PC-9 (cell line): ENCODE measurements at places on chromosomes 1 and 21.

DNA sequence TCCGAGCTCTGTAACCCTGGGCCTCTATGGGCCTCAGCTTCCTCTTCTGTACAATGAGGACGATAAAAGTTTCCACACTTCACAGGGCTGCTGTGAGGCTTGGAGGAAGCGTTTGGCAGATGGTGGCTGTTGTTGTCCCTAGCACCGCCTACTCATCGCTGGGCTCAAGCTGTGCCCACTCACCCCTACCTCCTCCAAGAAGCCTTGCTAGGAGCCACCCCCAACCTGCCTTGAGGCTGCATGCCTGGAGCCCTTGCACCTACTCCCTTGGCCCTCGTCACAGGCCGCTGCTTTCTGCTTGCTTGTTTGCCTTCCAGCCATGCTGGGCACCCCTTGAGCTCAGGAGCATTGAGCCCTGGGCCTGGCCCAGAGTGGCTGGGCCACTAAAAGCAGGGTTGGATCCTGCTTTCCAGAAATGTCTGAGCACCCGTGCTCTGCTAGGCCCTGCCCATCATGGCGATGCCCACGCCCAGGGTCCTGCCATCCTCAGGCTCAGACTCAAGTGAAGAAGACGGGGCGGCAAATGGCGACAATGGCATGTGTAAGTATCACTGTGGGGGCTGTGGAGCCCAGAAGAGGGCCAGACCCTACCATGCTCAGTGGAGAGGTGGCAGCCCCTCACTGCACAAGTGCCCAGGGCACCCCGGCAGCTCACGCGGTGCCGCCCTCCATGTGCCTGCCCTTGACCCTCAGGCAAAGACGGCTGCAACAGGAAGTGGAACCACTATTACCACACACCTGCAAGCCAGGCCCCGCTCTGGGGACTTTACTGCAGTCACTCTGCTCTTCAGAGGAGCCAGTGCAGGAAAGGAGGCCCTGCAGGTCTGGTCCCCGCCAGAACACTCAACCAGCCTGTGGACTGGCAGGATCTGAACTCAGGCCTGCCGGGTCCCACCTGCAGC is 9.5 kb downstream of the SH3BGRL3 start:
- DNase-seq: no peak

DNA sequence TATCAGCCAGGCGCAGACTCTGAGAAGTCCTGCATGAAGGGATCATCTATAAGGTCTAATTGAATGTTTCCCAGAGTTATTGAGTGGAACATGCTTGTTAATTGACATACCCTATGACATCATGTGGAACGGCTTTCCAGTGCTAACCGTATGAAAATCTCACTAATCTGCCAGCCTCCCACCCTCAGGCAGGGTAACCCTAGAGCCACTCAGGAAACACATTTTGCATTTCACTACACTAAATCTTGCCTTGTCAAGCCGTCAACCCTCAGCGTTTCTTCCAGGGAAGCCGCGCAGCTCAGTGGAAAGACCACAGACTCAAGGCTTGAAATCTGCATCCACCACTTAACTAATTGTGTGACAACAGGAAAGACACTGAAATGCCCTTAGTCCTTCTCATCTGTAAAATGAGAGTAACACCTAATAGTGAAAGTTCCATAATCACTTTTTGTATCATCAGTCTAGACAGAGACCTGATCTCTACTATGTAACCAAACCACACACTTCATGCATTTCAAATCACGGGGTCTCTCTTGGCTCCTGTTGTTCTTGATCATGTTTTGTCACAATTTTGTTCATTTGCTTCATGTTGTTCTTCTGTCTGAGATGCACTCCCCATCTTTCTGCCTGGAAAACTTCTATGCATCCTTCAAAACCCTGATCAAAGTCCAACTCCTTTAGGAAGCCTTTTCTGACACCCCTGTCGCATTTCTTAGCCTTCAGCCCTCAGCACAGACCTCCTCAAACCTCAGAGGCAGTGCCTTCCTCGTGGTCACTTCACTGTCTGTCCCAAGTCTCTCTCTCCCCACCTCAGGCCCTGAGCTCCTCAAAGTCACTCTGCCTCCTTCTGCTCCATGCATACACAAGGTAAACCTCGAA is 246.5 kb downstream of the TOMM20 start:
- DNase-seq: no peak

DNA sequence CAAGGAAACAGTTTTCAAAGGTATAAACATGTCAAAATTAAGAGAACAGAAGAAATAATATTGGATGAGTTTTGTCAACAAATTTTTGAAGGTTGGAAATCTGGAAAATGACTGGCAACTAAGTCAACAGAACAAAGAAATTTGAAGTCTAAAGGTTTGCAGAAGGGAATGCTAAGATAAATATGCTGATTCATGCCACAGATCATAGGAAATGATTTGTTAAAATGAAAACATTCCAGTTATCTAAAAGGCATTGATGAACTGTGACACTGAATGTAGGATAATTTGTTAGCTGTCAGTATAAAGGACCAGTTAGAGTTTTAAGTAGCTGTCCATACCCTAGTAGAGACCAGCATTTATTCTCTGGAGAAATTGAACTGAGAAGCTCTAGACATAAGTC is 157.9 kb upstream of the CHRM3 start:
- no peak for DNase-seq

- DNase-seq: no peak
Observed at GRCh38 chr1:234108921-234109320, 204.4 kb downstream of the SLC35F3 start.

GRCh38 chr1:182855911-182856310 is 16.8 kb downstream of the DHX9 start:
- DNase-seq: no peak

- DNase-seq: no peak
Observed at GRCh38 chr1:172220376-172220775, 200.1 kb upstream of the C1orf105 start.

GRCh38 chr1:66652556-66652955 is 99.7 kb upstream of the DYNLT5 start:
- no peak for DNase-seq

- no peak for DNase-seq
Observed at GRCh38 chr1:100358210-100358609, 5.9 kb downstream of the CDC14A start.

GRCh38 chr1:21622466-21623315 is 46.5 kb downstream of the RAP1GAP start:
- DNase-seq: peak; percentile 66

DNA sequence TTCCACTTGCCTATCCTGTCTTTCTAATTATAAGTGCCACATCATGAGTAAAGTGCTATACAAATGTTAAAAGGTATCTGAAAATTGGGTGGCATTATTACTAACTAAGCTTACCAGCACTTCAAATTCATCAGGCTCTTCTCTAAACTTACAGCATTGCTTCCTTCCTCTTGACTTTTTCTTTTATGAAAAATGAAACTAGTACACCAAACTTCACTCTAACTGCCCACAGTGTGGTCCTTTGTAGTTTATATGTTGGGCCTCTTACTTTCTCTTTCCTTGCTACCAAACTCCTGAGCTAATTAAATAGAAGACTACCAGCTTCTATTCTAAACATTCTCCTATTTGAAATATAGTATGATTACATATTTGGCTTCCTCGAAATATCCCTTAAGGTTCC is 81.8 kb downstream of the NOTCH2 start:
- DNase-seq: no peak

DNA sequence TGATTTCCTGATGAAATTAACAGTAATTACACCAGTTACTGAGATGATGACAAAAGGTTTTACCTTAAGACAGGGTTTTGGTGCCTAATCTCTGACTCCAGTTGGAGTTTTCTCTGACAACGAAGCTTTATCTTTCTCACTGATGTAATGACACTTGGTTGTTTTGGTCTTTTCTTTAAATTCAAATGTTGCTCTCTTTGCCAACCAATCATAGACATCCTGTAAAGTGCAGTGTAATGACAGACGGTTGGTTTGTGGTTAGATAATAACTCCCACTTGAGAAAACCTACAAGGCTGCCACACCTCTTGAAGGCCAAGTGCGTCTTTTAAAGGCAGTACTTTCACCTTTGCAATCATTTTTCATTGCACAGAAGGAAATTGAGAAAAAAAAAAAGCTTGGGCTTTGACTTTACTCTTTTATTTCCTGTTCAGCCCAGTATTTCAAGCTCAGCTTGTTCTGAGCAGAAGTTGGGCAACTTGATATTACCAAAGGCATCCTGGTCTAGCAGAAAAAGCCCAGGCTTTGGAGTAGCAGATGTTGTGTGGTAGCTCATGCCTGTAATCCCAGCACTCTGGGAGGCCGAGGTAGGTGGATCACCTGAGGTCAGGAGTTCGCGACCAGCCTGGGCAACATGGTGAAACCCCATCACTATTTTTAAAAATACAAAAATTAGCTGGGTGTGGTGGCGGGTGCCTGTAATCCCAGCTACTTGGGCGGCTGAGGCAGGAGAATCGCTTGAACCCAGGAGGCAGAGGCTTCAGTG is 14.9 kb downstream of the PDIK1L start:
- peak; percentile 67 for DNase-seq
